ENCODE measurements at places on chromosomes 12 and 14.

- no peak for DNase-seq
Measured at GRCh38 chr14:41349289-41349910, 257.3 kb upstream of the LRFN5 start.

GRCh38 chr12:62686938-62687337 is 220.3 kb downstream of the MON2 start:
- DNase-seq: peak; percentile 60

DNA sequence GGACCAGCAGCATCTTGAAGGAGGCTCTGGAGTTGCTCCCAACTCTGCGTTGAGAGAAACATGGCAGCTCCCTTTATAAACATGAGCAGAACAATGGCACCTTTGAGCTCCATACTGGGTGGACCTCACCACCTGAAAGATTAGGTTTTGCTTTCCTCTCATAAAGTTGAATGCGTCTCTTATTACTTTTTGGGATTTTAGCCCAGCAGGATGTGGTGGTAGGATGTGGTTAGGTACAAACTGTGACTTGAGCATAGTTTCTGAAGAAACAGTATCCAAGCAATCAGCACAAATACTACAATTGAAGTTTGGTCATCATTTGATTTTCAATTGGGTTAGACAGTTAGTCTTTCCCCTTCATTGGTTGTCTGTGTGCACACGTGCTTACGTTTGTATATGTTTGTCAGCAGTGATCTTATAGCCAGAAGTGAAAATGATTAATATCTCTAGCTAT is at the start of gene PRR4:
Gene PRR4, minus strand, starts transcription at position 51 of the 454 bp plus-strand sequence. Its CDS starts 38 bp downstream, at position 13.
- DNase-seq: no peak

- DNase-seq: no peak
Measured at GRCh38 chr14:30252151-30252550, 306.8 kb upstream of the G2E3 start.

DNA sequence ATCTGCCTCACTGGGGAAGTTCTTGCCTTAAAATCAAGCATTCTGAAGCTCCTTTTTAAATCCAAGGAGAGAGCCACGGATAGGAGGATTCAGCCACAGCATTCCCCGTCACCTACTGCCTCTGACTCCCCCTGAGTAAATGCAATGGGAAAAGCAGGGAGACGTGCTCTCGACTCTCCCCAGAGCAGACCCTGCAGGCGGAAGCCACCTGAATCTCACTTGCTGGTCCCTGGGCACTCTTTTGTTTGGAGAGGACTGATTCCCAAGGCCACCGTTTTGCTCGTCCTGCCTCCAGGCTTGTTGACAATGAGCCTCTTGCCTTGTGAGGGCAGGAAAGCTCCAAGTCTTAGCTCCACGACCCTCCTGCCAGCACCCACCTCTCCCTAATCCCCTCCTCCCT is 204.5 kb downstream of the SLC15A4 start:
- DNase-seq: no peak

GRCh38 chr14:23406725-23407355 is 1.2 kb downstream of the MYH6 start:
- no peak for DNase-seq

- peak; percentile 87 for DNase-seq
Measured at GRCh38 chr12:104280717-104281458, 22.7 kb upstream of the EID3 start.

DNA sequence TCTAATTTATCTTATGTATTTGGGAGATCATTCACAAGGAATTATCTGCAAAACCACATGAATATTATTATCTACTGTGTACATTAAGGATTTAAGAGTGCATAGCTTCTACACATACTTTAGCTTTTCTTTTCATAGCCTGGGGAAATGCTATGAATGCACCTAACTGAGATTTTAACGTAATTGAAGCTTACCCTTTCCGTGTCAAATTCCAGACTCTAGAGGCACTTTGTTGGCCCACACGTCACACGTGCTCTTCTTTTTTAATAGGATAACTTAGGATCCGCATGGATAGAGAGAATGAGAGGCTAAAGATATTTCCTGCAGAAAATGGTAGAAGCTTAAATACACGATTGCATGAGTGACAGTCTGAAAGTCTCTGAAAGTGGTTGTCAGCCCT is 481.1 kb downstream of the PCNX1 start:
- no peak for DNase-seq

DNA sequence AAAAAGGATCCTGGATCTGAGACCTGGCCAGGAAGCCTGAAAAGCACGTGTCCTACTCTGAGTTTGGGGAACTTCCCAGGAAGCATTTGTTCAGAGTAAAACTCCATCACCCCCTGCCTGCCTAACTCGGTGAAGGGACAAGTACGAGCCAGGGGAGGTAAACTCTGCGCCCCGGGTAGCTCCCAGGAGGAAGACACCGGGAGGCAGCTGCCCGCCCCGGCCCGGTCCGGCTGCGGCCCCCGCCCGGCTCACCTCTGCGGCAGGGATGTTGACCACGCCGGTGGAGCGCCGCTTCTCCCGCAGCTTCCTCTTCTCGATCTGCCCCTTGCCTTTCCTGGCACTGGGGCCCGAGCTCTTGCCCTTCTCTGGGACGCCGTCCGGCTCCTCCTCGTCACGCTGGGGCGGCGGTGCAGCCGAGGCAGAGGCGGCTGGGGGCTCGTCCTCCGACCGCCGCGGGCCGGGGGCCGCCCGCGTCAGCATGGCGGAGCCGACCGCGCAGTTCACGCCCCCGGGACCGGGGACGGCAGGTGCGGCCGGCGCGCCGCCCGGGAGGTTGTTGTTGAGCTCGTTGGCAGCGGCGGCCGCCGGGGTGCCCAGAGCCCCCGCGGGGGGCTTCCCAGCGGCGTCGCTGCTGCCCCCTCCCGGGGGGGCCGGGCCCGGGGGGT is 1.2 kb downstream of the PAWR start:
- DNase-seq: no peak

- DNase-seq: no peak
Measured at GRCh38 chr14:45028107-45028626, 55.7 kb upstream of the PRPF39 start.

GRCh38 chr12:5452569-5452968 is 20.7 kb downstream of the NTF3 start:
- no peak for DNase-seq

DNA sequence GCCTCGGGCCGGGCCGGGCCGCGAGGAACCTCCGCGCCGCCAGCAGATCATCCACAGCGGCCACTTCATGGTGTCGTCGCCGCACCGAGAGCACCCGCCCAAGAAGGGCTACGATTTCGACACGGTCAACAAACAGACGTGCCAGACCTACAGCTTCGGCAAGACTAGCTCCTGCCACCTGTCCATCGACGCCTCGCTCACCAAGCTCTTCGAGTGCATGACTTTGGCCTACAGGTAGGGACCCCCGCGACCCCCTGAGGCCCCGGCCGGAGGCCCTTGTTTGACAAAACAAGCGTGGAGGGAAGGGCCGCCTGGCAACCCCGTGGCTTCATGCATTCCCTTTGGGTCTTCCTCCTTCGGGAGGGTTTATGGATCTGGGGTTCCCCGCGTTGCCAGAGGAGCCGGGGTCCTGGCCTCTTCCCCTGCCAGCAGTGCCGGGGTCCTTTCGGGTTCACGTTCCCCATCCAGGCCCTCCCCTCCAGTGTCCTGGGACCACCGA is 526 bp downstream of the MLXIP start:
- DNase-seq: no peak

DNA sequence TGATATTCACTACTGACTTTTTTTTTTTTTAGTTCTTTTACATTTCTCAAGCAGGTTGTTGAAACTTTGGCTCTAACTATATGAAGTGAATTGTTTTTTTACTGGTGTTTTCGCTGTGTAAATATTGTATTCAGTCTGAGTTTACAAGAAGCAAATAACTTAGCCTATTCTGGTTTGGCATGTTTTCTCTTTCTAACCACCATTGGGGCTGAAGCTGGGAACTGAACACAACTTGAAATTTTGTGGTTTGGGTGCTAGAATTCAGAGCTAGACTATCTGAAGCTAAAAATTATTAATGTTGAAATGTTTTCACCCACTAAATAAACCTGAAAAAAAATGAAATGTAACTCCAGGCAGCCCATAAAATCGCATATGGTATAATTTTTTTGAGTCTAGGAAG is 37.2 kb downstream of the RAD51B start:
- peak; percentile 7 for DNase-seq

DNA sequence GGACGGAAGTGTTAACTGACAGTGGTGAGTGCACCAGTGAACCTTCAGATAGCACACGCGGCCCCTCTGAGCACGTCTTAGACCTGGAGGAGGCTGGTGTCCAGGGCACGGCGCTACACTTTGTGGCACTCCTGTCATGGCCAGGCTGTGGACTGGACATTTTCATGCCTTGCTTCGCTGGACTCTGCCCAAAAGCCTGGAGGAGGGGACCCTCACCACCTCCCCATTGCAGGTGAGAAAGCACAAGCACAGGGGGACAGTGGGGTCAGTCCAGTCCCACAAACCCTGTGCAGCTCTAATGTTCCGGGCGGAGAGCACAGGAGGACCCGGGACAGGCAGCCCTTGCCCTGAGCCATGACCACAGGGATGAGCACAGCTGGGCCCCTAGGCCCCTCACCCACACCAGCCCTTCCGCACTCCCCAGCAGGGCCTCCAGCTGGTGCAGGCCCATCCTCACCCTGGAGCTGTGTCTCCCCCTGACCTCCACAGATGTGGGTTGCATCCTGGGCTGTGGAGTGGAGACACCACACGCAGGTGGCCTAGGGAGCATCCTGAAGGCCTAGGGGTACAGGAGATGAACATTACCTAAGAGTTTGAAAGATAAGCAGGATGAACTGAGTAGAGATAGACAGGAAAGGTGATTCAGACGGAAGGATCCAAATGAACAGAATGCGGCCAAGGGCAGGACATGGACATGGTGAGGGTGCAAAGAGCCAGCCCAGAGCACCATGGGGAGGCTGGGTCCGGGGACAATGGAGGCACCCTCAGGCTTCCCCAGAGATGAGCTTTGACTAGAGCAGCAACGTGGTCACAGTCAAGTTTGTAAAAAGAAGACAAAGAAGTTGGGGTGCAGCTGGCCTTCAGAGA is 132.8 kb downstream of the BCL11B start:
- no peak for DNase-seq

DNA sequence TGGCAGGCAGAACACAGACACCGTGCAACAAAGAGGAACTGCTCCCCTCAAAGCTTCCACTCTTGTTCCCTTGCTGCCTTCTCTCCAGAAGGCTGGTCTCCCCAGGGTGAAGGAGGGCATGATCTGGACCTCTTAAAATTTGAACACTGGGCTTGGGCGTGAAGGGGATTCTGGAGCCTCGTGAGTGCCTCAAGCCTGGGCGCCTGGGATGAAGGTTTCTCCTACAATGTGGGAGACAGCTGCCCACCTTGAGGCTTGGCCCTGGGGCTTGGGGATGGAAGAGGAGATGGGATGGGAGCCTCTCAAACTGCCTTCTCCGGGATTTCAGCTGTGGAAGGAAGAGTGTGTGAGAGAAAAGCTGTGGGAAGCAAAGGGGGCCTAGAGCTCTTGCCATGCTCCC is 7.8 kb upstream of the RIN3 start:
- DNase-seq: no peak

DNA sequence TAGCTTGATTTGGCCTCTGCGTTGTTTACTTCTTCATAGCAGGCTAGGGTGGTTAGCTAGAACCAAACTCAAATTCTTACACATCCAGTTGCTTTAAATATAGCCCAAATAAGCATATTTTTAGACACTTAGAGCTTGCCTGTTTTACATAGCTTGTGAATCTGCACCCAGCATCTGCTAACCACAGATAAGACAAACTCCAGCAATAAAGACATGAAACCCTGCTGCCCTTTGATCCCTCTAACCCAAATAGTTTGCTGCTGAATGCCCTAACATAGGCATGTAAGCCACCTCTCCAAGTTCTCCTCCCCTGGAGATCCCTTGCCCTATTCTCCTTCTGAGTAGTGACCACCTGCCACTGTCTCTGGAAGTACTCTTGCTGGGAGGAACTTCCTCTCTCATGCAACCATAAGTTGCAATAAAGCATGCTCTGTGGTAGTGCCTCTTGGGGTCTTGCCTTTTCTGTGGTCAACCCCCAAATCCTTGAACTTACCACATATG is 185.6 kb downstream of the TMEM117 start:
- no peak for DNase-seq

GRCh38 chr12:93749515-93749914 is 72.3 kb downstream of the CRADD start:
- DNase-seq: no peak

DNA sequence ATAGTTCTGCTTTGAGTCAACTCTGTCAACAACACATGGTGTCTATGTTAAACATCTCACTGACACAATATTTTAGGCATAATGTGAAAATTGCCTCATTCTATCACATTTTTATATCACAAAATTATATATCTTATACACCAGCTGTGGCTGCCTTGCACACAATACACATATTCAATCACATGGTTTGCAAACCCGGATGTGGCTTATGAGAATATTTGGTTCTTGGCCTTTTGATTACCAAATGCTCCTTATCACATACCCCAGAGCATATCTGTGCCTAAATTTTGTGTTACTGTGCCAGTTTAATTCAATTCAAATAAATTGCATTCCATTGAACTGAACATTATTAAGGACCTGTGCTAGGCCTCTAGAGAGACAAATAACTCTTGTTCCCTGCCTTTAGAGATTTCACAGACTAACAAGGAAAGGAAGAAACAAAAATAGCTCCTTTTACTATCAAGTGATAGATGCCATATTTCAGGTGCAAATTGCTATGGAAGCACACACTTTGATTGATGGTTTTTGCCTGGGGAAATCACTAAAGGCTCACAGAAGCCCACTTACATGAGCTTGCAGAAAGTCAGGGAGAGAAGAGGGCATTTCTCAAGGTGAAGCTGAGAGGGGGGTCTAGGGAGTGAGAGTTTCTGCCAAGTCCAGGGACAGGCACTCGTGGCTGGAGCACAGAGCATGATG is 63.4 kb downstream of the PPP1R36 start:
- no peak for DNase-seq

DNA sequence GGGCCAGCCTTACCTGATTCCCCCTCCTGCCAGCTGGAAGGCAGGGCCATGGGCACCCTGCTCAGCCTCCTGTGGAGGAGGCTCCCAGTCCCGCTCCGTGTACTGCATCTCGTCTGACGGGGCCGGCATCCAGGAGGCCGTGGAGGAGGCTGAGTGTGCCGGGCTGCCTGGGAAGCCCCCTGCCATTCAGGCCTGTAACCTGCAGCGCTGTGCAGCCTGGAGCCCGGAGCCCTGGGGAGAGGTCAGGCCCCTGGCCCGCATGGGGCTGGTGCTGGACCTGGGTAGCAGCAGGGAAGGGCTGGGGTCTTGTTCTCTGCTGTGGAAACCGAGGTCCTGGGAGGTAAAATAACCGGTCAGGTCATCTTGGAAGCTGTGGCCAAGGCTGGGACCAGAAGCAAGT is 16.4 kb downstream of the PAPLN start:
- DNase-seq: no peak

GRCh38 chr14:34064349-34064748 is 113.5 kb upstream of the EGLN3 start:
- no peak for DNase-seq

DNA sequence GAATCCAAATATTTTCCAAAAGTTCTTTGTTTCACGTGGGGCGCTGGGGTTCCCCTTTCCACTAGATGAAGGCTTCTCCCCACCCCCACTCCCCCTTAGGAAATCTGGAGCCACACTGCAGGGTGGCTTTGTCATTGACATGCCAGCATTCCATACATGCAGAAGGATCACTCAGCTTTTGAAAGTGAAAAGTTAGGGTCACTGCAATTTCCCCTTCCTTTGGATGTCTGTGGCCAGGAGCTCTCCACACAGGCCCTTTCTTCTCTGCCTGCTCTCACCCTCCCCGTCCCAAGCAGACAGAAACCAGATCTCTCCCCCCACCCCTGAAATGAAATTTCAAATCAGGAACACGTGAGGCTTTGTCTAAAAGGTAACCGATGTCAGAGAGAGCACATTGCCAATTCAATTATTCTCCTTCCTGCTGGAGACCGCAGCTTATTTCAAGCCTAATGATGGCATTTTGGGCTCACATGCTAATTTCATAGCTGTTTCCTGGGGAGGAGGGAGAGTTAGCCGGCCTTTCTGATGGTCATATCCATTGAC is 153.9 kb upstream of the RFLNA start:
- no peak for DNase-seq

Measured in AG09309 (cell line).